ENCODE measurements at places on chromosomes 7 and 10.

DNA sequence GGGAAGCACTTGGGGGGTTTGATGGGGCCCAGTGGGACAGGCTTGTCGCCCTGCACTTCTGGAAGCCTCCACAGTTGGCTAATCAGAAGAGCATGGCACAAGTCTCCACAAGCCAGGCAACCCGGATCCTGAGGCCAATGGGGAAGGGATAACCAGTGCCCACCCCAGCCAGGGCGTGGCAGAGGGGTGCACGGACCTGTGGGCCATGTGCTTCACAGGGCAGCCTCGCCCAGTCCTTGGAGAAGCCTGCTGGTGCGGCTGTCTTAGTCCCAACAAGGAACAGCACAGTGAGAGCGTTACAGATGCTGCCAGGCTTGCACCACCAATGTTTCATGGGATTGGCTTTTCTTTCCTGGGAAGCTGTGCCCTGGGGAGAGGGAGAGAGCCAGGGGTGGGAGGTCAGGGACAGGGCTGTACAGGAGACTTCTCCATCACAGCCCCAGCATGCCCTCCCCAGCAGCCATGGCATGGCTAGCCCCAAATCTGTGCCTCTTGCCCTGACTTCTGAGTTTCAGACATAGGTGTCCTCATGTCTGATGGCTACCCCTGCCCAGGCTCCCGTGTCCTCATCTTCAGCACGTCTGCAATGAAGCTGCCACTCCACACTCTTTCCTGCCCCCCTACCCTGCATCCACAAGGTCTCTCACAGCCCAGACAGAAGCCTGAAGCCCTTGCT is 116.0 kb downstream of the PTPN20 start:
- no peak for DNase-seq

GRCh38 chr10:45461034-45461433 is 87.0 kb downstream of the ALOX5 start:
- no peak for DNase-seq

DNA sequence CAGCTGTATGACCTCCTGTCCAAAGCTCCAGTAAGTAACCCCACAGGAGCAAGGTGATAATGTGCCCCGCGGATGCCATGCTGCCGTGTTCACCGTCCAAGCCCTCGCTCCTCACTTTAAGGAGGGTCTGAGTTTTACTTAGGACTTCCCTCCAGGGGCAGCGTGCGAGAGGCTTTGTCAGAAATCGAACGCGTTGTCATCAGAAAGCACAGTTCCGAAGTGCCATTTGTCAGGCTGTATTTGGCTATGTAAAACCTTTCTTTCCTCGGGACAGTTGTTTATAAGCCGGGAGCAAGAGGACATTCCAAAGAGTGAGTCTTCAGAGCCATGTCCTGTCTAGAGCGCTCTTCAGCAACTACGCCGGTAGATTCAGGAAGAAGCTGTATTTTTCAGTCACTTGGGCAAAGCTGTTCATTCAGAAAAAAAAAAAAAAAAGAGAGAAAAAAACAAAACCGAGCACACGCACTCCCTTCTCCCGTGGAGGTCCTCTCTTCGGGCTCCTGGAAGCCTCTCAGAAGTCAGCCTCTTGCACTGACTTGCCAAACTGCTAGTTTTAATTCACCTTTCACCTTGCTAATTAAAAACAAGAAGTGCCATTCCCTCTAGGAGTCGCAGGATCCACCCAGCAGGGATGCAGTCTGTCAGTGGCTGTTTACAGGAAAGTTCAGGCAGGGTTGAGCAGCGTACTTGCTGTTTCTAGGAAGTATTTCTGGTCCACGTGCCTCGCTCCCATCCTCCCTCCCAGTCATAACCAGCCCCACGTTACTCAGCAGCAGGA is at the start of gene SEMA3E:
Gene SEMA3E, minus strand, starts transcription at position 676 of the 778 bp plus-strand sequence.
- peak; percentile 50 for DNase-seq

- DNase-seq: no peak
Measured at GRCh38 chr7:27948861-27949260, 208.9 kb downstream of the TAX1BP1 start.

DNA sequence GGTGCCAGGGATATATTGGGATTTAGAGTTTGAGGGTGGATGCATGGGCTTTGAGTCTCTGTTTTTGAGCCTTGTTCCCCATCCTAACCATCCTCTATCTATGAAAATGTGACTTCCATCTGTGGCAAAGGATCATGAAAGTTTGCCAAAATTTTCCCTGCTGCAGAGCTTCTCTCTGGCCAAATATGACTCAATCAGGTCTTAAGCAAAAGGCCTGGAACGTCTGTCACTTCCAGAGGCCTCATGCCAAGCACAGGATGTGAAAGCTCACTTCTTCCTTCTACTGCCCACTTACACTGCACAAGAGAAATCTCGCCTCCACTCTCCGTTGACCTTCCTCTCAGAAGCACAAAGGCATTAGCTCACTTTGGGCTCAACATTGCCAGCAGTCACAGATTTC is 696.9 kb upstream of the NRP1 start:
- peak; percentile 54 for DNase-seq

- no peak for DNase-seq
Measured at GRCh38 chr7:42931447-42931833, 534 bp downstream of the PSMA2 start.

DNA sequence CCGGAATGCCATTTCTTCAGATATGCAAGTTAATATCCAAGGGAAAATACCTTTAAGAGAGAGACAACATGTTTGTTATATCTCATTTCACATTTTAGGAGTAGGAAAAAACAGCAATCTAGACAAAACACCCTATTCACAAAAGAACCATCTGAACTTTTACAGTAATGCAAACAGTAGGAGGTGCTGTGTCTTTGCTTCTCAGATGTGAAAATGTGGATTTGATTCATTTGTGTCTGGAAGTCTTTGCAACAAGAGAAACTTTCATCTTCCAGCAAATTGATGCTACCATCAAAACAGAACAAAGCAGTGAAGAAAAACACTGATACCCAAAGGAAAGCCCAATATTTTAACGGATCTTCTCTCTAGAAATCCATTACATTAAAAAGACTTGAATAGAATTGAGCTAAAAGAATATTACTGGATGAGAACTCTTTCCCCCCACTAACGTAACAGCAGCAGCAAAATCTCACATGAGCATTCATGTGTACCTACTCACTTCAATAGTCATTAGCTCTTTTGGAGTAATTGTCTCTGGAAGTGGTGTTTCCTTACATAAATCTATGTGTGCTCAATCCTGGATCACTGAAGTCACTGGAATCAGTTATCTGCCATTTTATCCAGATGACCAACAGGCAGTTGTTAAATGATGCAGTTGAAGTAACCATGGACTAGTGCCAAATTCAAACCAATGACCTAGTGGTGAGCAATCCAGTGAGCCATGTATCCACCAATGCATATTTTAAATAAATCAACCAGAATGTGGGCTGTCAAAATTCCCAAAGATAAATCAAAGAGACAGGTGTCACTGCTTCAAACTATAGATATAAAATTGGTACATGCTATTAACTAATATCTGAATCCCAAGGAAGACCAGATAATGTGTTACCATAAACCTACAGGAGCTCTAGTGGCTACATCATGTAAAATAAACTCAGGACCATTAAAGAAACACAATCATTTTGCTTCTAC is 1.8 kb downstream of the SEMA3C start:
- peak; percentile 43 for DNase-seq

- peak; percentile 62 for DNase-seq
Measured at GRCh38 chr7:85525676-85526075, 338.8 kb upstream of the SEMA3D start.

DNA sequence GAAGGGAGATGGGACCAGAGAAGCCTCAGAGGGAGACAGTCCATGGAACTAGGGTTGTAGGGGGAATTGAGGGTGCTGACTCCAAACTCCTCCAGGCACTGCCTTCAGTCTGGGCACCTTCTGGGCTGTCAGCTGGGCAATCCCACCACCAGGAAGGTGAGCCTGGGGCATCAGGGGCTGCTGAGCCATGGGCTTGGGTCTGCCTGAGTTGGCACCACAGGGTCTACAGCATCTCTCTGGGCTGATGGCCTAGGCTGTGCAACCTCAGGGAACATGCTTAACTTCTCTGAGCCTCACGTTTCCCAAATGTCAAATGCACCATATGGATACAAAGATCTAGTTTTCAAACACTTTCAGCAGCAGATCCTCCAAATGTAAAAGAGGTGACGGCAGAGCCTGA is 46.8 kb upstream of the PRLHR start:
- DNase-seq: no peak

GRCh38 chr10:133196936-133197758 is 32.9 kb upstream of the UTF1 start:
- no peak for DNase-seq

DNA sequence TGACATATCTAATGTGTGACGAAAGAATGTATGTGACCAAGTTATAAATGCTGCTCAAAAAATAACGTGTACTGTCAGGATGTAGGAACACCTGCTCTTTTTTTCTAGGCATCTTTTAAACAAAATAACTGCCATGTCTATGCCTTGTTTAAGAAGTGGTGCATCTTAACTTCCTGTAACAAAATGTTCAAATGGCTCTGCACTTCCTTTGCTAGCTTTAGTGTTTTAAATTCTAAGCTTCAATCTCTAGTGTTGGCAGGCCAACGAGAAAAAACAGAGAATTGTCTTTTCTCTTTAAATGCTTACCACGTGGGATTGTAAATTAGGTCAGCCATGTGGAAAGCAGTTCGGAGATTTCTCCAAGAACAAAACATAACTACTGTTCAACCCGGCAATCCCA is 14.6 kb upstream of the PDSS1 start:
- no peak for DNase-seq

DNA sequence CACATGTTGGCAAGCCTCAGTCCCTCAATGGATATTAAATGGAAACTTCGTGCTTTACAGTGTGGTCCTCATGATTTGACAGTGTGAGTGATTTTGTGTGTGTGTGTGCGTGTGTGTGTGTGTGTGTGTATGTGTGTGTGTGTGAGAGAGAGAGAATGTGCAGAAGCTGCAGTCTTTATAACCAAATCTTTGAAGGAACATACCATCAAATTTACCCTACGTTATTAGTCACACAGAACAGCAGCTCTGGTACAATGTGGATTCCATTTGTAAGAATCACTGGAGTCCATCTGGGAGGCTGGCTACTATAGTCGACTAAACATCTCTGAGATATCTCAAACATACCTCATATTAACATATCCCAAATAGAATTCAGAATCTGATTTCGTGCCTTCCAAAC is 928.0 kb upstream of the POT1 start:
- peak; percentile 71 for DNase-seq

DNA sequence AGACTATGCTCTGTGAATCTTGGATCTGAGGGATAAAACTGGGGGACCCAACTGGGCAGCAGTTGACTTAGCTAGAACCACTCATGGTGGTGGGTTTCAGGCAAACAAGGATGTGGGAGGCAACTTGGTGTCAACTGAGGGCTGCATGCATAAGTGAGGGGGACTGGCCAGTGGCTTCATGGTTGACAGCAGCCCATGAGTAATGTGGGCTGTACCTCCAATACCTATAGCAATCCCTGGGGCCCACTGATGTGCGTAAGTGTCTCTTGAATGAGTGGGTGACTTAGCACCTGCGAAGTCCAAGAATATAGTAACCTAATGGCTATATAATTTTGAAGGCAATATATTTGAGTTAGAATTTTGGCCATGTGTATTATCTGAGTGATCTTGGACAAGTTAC is 13.7 kb upstream of the MAP3K8 start:
- DNase-seq: no peak

DNA sequence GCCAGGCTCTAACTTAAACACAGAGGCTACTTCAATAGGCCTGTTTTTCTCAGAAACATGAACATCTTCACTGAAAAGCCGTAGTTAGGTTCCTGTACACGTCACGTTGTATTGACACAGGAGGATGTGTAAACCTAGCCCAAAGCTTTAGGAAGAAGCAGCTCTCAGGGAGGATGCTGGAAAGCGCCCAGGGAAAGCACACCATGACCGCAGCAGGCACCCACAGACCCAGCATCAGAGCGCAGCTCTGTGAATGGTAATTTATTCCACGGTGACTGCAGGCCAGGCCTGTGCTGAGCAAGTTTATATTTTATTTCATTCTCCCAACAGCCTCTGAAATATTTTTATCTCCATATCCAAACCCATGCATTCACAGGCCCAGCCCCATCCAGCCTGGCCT is 51.1 kb downstream of the ASB13 start:
- no peak for DNase-seq

- no peak for DNase-seq
Measured at GRCh38 chr7:16999541-17000267, 117.9 kb upstream of the AGR3 start.

- DNase-seq: no peak
Measured at GRCh38 chr7:157514746-157515145, 177.9 kb downstream of the DNAJB6 start.

- DNase-seq: no peak
Measured at GRCh38 chr7:69091521-69091920, 506.8 kb upstream of the AUTS2 start.

DNA sequence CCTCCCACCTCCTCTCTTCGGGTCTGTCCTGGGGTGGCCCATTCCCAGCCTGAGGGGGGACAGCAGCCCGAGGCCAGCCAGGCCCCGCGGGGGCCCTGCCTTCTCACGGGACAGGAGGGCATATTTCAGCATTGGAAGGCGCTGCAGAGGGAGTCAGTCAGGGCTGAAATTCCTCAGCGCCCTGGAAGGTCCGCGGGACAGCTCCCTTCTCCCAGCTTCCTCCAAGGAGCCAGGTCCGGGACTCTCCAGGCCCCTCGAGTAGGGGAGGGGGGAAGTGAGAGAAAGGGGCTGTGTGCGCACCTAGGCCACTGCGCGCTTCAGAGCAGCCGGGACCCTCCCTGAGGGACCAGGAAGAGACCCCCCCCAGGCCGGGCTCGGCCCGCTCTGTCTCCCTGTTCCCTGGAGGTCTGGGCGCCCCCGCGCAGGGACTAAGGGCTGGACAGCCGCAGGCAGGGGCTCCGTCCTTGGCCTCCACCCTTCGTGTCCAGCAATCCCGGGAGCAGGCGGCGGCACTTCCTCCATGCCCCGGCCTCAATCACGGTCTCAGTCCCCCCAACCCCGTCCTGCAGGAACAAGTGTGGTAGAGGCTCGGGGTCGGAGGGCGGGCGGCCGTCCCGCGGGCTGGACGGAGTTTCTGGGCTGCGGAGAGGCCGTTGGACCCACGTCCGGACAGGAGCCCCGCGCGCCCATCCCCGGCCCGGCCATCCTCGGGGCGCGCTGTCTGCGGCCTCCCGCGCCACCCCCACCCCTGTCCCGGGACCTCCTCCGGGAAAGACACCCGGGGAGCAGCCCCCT is 6.0 kb upstream of the ELFN1 start:
- DNase-seq: no peak

All from fibroblast of skin of scalp (primary cell).